ENCODE measurements at places on chromosomes 16 and 17.

DNA sequence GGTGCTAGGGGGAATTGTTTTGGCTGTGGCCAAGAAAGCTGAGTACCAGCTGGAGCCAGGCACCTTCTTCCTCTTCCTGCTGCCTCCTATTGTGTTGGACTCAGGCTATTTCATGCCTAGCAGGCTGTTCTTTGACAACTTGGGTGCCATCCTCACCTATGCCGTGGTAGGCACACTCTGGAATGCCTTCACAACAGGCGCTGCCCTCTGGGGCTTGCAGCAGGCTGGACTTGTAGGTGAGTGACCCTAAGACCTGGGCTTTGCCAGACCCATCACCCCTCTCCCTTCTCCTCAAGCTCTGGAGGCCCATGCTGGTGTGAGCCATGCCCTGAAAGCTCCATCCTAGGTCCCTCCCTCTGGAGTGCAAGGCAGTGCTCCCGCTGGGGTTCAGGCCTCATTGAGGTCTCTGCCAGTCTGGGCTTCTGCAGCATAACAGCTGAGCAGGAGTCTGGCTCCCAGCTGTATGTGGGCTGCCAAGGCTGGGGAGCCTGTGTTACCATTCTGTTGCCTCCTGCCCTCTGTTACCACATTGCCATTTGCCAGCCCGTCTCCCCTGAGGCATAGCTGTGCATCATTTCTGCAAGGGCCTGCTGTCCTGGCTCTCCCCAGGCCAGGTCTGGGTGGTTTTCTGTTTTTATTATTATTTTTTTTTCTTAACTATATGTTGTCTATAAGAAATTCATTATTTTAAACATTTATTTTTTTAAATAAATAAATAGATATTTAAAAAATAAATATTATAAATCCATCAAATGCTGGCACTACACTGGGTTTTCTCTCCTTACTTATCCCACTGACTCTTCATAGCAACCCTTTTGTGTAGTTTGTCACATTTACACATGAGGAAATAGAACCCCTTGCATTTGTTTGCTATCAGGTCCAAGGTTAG lies 4.1 kb downstream of the SLC9A5 start:
- no peak for DNase-seq

- no peak for DNase-seq
Observed at GRCh38 chr16:73365016-73365551, 317.2 kb upstream of the ZFHX3 start.

- DNase-seq: peak; percentile 36
Observed at GRCh38 chr17:64278614-64279013, 15.6 kb upstream of the TEX2 start.

- DNase-seq: no peak
Observed at GRCh38 chr17:79137789-79138165, 63.2 kb downstream of the ENGASE start.
